ACHN (cell line): ENCODE measurements at places on chromosomes 5 and 9.
A peak's percentile ranks its signal among the peaks of the same experiment; 100 is the strongest.

- no peak for DNase-seq
These were observed 142.2 kb downstream of the CAMK4 start for GRCh38 chr5:111366388-111366787.

- DNase-seq, result no peak
These were observed 319.2 kb downstream of the NSG2 start for GRCh38 chr5:174364676-174365075.

- no peak for DNase-seq
These were observed 99.5 kb upstream of the MSX2 start for GRCh38 chr5:174624733-174625522.

GRCh38 chr5:145591578-145591977 lies 243.6 kb downstream of the PRELID2 start:
- no peak for DNase-seq

GRCh38 chr9:98657897-98658296 lies 50.8 kb downstream of the GABBR2 start:
- DNase-seq, result no peak

- DNase-seq, result peak; percentile 16
These were observed 42.8 kb downstream of the ACO1 start for GRCh38 chr9:32427111-32427873.

GRCh38 chr9:113677057-113677456 lies 199.1 kb upstream of the ZNF618 start:
- no peak for DNase-seq

DNA sequence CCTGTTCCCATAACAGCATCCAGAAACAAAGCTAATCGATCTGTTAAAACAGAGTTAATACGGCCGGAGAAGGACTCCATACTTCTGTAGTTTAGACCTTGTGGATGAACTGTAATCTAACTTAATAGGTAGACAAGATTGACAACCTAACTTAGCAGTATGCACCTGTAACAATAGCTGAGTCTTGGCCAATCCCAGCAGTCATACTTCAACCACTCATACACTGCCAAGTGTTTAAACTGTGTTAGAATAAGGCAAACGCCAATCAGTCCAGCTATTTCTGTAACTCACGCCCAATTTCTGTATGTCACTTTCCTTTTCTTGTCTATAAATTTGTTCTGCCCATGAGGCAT lies 33.7 kb upstream of the MACIR start:
- no peak for DNase-seq

- DNase-seq, result peak; percentile 5
These were observed 4.2 kb upstream of the NR5A1 start for GRCh38 chr9:124511426-124511840.

DNA sequence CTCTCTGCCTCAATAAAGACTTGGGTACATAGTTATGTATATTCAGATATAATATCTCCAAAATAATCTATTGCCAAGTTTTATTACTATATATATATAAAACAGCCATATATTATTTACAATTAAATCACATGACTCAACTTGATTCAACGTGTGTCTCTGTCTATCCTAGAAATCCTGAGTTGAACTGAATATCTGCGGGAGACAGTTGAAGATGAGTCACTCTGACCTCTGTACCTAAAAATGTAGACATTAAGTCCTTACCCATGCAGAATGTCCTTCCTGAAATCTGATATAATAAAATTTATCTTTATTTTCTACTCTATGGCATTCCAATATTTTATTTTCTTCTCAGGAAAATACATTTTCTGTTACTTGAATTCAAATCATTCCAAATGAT lies 218.2 kb upstream of the PRDM9 start:
- no peak for DNase-seq

DNA sequence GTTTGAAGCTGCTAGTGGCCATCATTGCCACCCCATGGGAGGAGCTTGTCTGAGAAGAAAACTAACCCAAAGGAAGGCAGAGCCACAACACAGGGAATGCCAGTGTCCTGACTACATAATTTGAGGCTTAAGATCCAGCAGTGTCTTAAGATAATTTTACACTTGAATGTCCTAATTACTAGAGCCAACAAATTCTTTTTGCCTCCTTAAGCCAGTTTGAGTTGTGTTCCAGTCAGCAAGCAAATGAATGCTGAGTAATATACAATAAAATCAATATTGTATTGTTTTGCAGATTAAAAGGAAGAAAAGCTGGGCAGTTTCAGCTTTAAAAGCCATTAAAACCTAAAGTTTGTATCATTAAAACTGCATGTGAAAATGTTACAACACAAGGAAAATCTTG lies 13.9 kb downstream of the HTR4 start:
- no peak for DNase-seq

GRCh38 chr9:122332083-122332482 lies 38.7 kb upstream of the PTGS1 start:
- DNase-seq, result no peak

GRCh38 chr5:129398026-129398678 lies 61.9 kb upstream of the ADAMTS19 start:
- DNase-seq, result no peak

- peak; percentile 67 for DNase-seq
These were observed 29.9 kb downstream of the CSF2 start for GRCh38 chr5:132103332-132103951.

- DNase-seq, result peak; percentile 49
These were observed 12.6 kb upstream of the TCF7 start for GRCh38 chr5:134101686-134102439.

- DNase-seq, result peak; percentile 62
These were observed 32.0 kb upstream of the TTLL11 start for GRCh38 chr9:122125158-122125508.

- DNase-seq, result peak; percentile 38
These were observed 1.3 kb downstream of the MACIR start for GRCh38 chr5:103259705-103260355.

GRCh38 chr5:141903261-141903660 lies 20.4 kb upstream of the DELE1 start:
- no peak for DNase-seq

DNA sequence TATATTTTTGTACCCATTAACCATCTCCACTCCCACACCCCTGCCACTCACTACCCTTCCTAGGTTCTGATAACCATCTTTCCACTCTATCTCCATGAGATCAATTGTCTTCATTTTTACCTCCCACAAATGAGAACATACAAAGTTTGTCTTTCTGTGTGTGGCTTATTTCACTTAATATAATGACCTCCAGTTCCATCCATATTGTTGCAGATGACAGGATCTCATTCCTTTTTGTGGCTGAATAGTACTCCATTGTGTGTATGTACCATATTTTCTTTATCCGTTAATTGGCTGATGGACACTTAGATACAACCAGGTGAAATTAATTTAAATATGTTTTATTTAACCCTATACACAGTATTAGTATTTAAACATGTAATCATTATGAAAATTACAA lies 552.9 kb downstream of the PDE4D start:
- DNase-seq, result no peak

- DNase-seq, result peak; percentile 32
These were observed 50.5 kb upstream of the CTNNAL1 start for GRCh38 chr9:109063760-109064159.

DNA sequence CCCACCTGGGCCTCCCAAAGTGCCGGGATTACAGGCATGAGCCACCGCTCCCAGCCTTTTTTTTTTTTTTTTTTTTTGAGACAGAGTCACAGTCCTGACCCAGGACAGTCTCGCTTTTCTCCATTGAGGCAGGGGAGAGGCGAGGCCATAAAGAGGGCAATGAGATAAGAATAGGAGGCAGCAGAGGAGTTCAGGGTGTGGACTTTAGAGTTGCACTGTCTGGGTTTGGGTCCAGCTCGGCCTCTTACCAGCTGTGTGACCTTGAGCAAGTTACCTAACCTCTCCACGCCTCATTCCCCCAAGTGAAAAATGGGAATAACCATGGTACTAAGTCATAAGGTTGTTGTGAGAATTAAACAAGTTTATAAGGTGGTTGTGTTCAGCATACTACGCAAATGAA lies 24.6 kb upstream of the ANKH start:
- no peak for DNase-seq

- DNase-seq, result no peak
These were observed 27.6 kb downstream of the DIMT1 start for GRCh38 chr5:62376064-62376463.

GRCh38 chr9:92476962-92477361 lies 5.3 kb downstream of the ASPN start:
- no peak for DNase-seq

DNA sequence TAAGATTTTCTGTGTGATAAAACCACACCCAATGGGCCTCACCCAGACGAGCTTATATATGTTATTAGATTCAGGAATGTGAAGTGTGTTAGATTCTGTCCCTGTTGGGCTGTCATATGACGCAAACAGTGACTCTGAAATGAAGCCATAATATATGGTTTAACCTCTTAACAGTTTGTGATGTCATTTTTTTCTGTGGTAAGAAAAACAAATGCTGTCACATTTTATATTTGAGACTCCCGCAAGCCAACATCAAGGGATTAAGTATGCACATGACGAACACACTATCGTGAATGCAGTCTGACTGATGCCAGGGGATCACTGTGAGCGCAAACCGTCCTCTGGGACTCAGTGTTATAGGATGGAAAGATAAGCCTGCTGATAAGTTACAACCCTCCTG lies 321.7 kb downstream of the SH3GL2 start:
- DNase-seq, result no peak

GRCh38 chr5:42586625-42587024 lies 163.4 kb downstream of the GHR start:
- no peak for DNase-seq
